Sigmoid colon (tissue), 7 donors: ENCODE measurements at places on chromosomes 12 and 14. TPM values are rescaled to one million over a fixed set of nuclear protein-coding genes. Genes with fewer than 3 reads are reported as not detected.

The KRT5 gene
- not detected for total RNA-seq

The OR4K1 gene
- not detected for total RNA-seq

The ACVR1B gene
- 7.2 TPM for total RNA-seq

DNA sequence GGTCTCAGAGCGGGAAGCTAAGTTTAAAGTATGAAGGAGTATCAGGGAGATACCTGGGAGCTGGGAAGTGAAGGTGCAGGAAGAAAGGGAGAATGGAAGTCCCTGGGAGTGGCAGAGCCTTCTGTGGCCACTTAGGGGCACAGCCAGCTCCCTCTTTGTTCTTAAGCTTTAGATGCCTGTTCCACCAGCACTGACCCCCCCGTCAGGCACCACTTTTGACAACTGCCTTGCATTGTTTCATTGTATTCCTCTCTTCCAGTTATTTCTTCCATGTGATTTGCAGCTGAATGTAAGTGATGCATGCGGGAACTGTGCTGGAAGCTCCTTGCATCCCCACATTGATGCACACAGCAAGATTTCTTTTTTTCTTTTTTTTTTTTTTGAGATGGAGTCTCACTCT, 2.6 kb downstream of the GALNT16 start:
- H3K4me3 ChIP-seq, result no peak overlapping the region
- peak overlapping the region; percentile 55 for H3K27ac ChIP-seq
- H3K27me3 ChIP-seq, result peaks cover 5% of the 10 kb centered on the region
- DNase-seq, result no peak

- H3K4me1 ChIP-seq, result peaks cover 64% of the 10 kb centered on the region
- H3K4me3 ChIP-seq, result peak overlapping the region; percentile 49
- H3K27me3 ChIP-seq, result no peaks in the 10 kb centered on the region
Observed at GRCh38 chr14:100241279-100241678, 2.3 kb downstream of the YY1 start.

DNA sequence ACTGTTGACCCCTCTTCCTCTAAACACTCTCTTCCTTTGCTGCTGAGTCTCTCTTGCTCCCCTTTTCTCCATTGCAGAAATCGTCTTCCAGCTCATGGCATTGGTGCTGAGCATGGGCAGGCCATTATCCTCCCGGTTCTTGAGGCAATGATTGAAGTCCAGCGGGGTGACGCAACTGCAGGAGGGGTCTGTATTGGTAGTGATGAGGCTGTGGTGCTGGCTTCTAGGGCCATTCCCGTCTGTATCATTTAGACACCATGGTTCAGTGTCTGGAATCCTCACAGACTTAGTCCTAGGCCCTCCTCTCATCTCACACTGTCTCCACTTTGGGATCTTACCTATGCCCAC, 720 bp upstream of the SLC22A17 start:
- no peak overlapping the region for H3K4me3 ChIP-seq
- peaks cover 18% of the 10 kb centered on the region for H3K4me1 ChIP-seq
- DNase-seq, result no peak
- H3K27me3 ChIP-seq, result no peaks in the 10 kb centered on the region
- H3K27ac ChIP-seq, result peak overlapping the region; percentile 84

DNA sequence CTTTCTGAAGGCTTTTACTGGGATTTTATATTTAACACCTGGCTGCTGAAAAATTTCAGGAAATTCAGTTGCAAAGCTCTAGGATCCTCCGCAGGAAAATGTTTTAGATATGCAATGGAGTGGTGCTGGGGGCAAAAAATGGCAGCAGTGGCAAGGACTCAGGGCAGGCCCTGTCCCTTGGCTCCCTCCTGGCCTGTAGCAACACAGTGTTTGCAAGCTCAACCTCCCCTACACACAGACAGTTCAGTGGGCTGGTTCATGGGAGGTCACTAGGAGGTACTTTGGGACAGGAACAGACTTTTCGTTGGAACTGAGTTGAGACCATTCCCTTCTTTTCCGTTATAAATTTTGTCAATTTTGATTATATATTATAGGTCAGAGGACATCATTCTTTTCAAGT, 270.4 kb downstream of the ADAMTS20 start:
- H3K36me3 ChIP-seq, result no peaks in the 10 kb centered on the region
- H3K4me1 ChIP-seq, result no peaks in the 10 kb centered on the region
- no peak overlapping the region for H3K27ac ChIP-seq
- no peak for DNase-seq
- H3K4me3 ChIP-seq, result no peak overlapping the region
- no peaks in the 10 kb centered on the region for H3K27me3 ChIP-seq

DNA sequence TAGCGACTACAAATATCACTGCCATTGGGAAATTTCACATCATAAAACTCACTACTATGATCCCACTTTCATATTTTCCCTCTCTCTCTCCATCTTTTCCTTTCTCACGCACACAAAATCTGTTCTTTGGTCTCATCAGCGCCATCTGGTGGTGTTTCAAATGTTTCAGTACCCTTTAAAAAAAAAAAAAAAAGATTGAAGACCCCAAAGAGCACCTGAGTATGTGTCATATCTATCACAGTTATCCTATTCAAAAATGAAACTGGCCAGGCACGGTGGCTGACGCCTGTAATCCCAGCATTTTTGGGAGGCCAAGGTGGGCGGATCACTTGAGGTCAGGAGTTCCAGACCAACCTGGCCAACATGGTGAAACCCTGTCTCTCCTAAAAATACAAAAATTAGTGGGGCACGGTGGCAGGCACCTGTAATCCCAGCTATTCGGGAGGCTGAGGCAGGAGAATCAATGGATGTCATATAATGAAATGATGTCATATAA, 72.4 kb downstream of the TTC9 start:
- H3K4me1 ChIP-seq, result peaks cover 6% of the 10 kb centered on the region
- no peak overlapping the region for H3K4me3 ChIP-seq
- H3K27me3 ChIP-seq, result no peaks in the 10 kb centered on the region
- no peak overlapping the region for H3K27ac ChIP-seq

GRCh38 chr14:39430762-39431415, 1.3 kb downstream of the FBXO33 start:
- no peaks in the 10 kb centered on the region for H3K27me3 ChIP-seq
- H3K27ac ChIP-seq, result peak overlapping the region; percentile 95
- no peaks in the 10 kb centered on the region for H3K36me3 ChIP-seq
- DNase-seq, result peak; percentile 65
- H3K4me3 ChIP-seq, result peak overlapping the region; percentile 95

DNA sequence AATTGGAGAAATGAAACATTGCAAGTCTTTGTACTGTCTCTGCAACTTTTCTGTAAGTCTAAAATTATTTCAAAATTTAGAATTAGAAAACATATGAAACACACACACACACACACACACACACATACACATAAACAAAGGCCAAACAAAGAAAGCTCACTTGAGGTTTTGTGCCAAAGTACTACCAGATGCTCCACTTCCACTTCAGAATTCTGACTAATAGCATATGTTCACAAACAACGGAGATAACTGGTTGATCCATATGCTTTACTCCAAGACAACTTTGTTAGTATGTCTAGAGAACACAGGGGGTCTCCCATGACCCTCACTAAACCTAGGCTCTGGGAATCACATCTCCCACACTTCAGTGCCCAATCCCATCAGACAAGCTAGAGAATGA, 133.8 kb upstream of the CLEC14A start:
- no peak overlapping the region for H3K27ac ChIP-seq
- no peak for DNase-seq
- H3K4me3 ChIP-seq, result no peak overlapping the region
- H3K36me3 ChIP-seq, result no peaks in the 10 kb centered on the region

DNA sequence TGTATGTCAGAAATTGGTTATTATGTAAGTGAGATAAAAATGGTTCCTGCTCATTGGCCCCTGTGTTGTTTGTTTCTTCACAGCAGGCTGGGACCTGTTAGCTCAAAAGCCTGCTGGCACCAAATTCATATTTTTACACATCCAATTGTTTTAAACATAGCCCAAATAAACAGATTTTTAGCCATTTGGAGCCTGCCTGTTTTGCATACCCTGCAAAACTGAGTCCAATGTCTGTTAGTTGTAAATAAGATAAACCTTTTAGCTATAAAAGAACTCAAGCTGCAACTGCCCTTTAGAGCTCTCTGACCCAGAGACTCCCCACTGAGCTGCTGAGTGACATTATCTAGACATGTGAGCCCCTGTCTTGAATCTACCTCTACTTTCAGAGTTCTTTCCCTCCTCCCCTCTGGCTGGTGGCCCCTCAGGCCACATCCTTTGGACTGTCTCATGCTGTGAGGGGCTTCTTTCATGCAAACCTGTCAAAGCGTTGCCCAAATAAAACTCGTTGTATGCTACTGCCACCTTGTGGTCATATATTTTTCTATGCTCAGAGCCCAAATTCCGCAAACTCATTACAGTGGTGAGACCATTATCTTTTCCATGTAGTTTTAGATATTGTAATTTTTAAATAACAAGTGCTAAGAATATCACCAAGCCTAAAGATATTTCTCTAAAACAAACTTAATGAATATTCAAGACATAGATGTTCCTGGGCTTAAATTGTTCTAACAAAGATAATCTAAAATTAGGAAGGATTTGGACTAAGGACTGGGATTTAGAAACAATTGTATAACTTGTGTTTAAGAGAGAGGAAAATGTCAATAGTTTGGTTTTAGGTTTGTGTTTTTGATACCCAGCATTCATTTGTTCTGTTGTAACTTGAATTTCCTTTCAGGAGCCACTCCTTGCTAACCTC, 337.9 kb downstream of the AACS start:
- H3K27ac ChIP-seq, result no peak overlapping the region
- H3K36me3 ChIP-seq, result no peaks in the 10 kb centered on the region
- H3K4me3 ChIP-seq, result no peak overlapping the region
- H3K27me3 ChIP-seq, result no peaks in the 10 kb centered on the region
- DNase-seq, result no peak

DNA sequence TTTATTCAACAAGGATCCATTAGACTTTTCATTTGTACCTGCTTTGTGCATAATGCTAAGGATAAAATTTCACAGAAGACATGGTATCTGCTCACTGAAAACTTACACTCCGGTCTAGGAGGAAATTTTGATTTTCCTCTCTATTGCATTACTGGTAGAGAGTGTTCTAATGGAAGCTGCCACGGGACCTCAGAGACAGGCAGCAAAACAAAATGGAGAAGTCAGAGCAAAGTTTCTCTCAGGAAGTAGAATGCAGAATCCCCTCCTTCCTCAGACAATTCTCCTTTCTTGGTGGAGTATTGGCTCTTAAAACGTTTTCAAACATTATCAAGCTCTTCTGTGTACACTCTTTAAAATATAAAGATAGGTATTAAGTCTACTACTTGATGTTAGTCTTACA, 12.3 kb downstream of the CLEC2B start:
- no peak overlapping the region for H3K27ac ChIP-seq
- no peaks in the 10 kb centered on the region for H3K4me1 ChIP-seq
- DNase-seq, result no peak
- H3K36me3 ChIP-seq, result peaks cover 5% of the 10 kb centered on the region

- no peak for DNase-seq
- H3K4me3 ChIP-seq, result no peak overlapping the region
- no peak overlapping the region for H3K27ac ChIP-seq
- no peaks in the 10 kb centered on the region for H3K27me3 ChIP-seq
Observed at GRCh38 chr14:75877884-75878283, 103.9 kb downstream of the TGFB3 start.

- peaks cover 7% of the 10 kb centered on the region for H3K36me3 ChIP-seq
Observed at GRCh38 chr12:6827982-6828780, at the start of gene P3H3. P3H3 (plus strand) TSS chr12:6828407; CDS start chr12:6828441, 34 bp downstream.

GRCh38 chr12:40117818-40118217, 11.9 kb upstream of the SLC2A13 start:
- H3K27ac ChIP-seq, result no peak overlapping the region
- H3K4me1 ChIP-seq, result no peaks in the 10 kb centered on the region
- no peak for DNase-seq
- no peaks in the 10 kb centered on the region for H3K27me3 ChIP-seq
- H3K4me3 ChIP-seq, result no peak overlapping the region

- DNase-seq, result no peak
- H3K4me3 ChIP-seq, result no peak overlapping the region
- no peaks in the 10 kb centered on the region for H3K4me1 ChIP-seq
- H3K27me3 ChIP-seq, result no peaks in the 10 kb centered on the region
- no peaks in the 10 kb centered on the region for H3K36me3 ChIP-seq
Observed at GRCh38 chr12:5177096-5177495, 133.4 kb downstream of the KCNA5 start.

- no peak for DNase-seq
- H3K27ac ChIP-seq, result no peak overlapping the region
- H3K27me3 ChIP-seq, result no peaks in the 10 kb centered on the region
- no peaks in the 10 kb centered on the region for H3K36me3 ChIP-seq
- H3K4me1 ChIP-seq, result no peaks in the 10 kb centered on the region
Observed at GRCh38 chr12:78403136-78403535, 461.4 kb upstream of the SYT1 start.

DNA sequence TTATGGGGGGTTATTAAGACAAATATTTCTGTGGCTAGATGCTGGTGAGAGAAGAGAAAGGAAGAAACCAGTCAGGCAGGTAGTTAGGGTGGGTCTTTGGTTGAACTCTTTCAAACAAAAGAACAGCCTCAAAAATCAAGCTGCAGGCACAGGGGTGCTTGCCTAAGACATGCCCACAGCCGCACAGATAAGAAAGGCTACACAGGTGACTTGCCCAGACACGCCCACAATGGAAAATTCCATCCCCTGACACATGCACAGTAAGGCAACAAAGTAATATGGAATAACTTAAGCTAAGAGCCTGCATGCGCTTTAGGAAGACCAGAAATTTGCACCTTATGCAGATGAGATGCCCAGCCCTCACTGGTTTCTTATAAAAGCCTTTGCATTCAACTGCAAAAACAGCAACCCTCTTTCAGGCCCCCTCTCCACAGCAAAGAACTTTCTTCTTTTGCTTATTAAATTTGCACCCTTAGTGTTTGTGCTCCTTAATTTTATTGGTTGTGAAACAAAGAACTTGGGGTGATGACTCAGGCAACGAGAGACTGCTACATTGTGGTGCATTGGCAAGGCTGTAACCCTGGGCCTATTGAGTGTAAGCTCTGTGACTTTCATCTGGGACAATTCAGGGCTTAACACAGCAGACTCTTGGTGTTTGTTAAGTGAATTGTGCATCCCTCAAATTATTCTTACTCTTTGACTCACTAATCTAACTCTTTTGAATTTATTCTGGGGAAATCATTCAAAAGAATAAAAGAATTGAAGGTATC, 149.4 kb downstream of the RPAP3 start:
- no peaks in the 10 kb centered on the region for H3K4me1 ChIP-seq
- no peak overlapping the region for H3K27ac ChIP-seq
- no peak for DNase-seq
- H3K36me3 ChIP-seq, result no peaks in the 10 kb centered on the region
- no peaks in the 10 kb centered on the region for H3K27me3 ChIP-seq
